ENCODE measurements at places on chromosomes 4 and X.

- DNase-seq = no peak
Observed at GRCh38 chr4:38800961-38801450, 3.6 kb downstream of the TLR1 start.

- no peak for DNase-seq
Observed at GRCh38 chr4:79842162-79842561, 230.9 kb downstream of the ANTXR2 start.

- DNase-seq = no peak
Observed at GRCh38 chrX:14670819-14671218, 141.5 kb downstream of the GLRA2 start.

GRCh38 chr4:52103319-52103718 is 52.2 kb downstream of the SPATA18 start:
- no peak for DNase-seq
